A172 (cell line): ENCODE measurements at places on chromosomes 5 and 9. TPM values are rescaled to one million over a fixed set of nuclear protein-coding genes. Genes with fewer than 3 reads are reported as not detected.

Gene DMRTA1
- 0.88 and 2.3 TPM in 2 replicates for total RNA-seq

DNA sequence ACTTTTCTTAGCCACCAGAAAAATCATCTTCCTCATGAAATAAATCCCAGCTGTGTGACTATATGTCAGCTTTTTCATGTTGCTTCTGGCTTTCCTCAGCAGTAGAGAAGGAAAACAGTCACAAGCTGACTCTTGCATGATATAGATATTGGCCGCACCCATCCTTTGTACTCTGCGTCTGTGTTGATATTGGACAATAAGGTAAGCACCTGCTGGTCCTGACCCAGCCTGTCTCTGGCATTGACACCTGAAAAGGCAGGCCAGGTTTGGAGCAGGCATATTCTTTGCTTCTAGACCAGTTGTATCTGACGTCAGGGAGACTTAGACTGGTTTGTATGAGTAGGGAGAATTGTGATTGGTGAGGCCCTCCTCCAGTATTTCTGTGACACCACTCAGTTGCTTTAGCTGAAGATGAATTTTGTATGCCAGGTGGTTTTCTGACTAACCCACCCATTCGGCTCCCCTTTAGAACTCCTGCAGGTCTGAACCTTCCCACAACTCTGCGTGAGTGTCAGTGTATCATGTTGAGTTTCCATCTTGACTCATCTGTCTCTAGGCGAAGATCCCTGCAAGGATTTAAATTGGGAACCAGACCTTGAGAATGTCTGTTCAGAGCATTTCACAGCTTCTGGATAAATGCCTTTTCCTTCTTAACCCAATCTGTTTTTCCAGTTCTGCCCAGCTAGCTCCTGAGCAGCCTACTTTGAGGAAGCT lies 151.2 kb upstream of the RUSC2 start:
- DNase-seq: no peak

DNA sequence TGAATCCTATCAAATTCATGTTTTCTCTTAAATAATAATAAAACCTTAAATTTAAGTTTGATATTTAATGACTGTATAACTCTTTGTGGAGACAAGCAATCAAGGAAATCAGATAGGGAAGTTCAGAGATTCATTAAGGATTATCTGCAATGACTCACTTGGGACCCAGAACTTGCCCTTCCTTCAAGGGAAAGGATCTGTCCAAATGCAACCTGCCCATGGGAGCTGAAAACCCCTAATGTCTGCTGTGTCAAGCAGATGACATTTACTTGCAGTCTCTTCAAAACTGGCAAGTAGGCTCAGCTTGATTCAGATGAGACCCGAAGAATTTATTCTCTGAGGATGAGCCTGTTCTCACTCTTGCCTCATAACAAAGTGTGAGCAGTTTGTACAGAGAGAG lies 1577.6 kb downstream of the EFNA5 start:
- no peak for DNase-seq

GRCh38 chr9:83569326-83569725 lies 31.1 kb upstream of the FRMD3 start:
- no peak for DNase-seq

- DNase-seq: no peak
Measured at GRCh38 chr5:72293495-72294055, 26.5 kb downstream of the MRPS27 start.

DNA sequence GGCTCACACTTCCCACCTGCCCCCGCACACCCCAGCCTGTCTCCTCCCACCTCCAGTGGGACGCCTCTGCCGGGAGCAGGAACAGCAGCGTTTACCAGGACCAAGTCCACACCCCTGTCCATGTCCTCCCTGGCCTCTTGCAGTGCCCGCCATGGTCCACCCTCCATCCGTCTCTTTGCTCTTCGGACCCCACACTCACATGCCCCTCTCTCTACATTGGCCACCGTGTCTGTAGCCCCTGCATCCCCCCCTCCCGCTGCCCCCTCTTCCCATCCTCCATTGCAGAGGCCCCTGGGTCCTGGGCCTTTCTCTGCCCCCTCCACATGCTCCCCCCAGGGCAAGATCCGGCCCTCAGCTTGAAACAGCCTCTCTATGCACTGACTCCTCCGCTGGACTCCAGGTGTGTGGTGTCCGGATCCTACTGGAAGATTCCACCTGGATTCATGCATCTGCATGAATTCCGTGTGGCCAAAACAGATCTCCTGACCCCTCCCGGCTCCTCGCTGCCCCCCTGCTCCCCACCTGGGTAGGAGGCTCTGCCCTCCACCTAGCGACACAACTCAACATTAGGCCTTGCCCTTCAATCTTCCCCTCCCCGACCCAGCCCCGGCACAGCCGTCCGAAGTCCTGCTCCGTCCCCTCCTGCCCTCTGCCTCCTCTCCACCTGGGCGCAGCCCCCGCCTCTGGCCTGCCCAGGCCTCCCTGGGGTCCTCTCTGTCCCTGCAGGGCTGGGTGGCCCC lies 168.5 kb downstream of the OLFM1 start:
- DNase-seq: no peak

GRCh38 chr5:56963246-56963645 lies 11.3 kb upstream of the MIER3 start:
- no peak for DNase-seq

- DNase-seq: no peak
Measured at GRCh38 chr9:126389992-126390391, 63.4 kb downstream of the MVB12B start.

Gene TIGD6
- total RNA-seq: 8.1 and 14.3 TPM in 2 replicates

GRCh38 chr5:154002093-154002492 lies 36.6 kb downstream of the FAM114A2 start:
- no peak for DNase-seq

DNA sequence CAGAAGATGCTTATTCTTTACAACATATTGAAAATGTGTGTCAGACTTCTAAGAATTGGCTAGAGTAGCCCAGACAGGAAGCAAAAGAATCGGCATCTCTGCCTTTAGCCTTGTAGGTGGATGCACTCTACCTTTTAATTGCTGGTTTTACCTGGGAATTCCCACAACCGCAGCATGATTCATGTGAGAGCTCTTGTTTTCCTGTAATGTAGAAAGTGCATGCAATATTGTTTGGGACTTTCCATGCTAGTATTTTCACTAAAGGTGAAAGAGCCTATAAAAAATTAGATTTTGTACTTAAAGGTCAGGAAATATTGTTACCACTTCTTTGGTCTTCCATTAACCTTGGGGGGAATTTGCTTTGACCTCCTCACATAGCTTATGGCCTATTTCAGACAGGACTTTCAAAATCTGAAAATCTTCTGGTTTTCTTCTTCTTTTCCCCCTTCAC lies 89.8 kb downstream of the NTRK2 start:
- DNase-seq: no peak

GRCh38 chr5:134248256-134248655 lies 22.4 kb upstream of the PPP2CA start:
- DNase-seq: no peak

DNA sequence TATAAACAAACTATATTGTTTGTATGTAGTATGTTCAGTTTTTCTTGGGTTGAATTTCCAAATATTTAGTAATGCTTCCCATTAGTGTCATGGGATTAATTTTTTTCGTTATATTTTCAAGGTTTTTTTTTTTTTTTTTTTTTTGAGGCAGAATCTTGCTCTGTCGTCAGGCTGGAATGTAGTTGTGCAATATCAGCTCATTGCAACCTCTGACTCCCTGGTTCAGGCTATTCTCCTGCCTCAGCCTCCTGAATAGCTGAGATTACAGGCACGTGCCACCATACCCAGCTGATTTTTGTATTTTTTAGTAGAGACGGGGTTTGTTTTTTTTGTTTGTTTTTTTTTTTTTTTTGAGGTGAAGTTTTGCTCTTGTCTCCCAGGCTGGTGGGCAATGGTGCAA lies 10.6 kb downstream of the DDX46 start:
- no peak for DNase-seq

GRCh38 chr9:107711542-107711941 lies 222.0 kb upstream of the KLF4 start:
- peak; percentile 95 for DNase-seq

DNA sequence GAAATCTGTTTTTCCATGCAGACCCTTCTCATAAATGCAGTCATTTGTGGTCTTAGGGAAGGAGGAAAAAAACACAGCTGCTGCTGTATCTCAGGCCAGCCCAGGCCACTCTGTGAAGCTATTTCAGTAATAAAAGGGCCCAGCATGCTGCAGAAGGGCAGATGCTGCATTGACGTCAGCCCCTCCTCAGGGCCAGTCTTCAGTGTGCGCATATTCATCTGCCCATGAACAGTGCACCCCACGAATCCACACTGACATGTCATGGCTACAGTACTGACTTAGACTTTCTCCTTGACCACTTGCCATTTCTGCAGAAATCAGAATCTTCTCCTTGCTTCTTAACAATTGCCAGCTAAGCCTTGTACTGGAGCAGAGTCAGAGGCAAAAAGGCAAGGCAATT lies 304.7 kb downstream of the GABRG2 start:
- DNase-seq: no peak

DNA sequence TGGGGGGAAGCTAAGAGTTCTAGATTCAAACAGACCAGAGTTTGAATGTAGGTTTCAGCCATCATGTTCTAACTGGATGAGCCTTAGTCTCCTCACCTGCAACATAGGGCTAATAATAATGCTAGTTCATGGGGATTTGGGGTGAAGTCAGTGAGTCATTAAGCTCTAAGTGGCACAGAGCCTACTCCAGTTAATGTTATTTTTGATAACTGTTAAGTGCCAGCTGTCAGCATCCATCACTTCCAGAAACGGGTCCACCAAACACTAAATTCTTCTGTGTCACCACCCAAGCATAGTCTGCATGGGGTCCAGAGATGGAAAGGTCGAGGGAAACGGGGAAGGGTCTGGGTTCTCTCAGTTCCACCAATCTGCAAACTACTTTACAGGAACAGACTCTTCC lies 1.8 kb upstream of the TSC1 start:
- peak; percentile 40 for DNase-seq

DNA sequence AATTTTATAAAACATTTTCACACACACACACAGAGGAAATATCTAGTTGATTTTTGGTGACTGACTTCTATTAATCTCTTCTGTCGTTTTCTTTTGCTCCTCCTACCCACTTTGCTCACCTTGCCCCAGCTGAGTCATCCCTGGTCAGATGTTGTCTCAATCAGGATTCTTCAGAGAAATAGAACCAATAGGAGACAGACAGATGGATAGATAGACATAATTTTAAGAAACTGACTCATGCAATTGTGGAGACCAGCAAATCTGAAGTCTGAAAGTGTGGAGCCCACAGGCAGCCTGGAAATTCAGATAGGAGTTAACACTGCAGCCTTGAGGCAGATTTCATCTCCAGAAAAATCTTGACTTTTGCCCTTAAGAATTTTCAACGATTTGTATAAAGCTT lies 37.0 kb upstream of the PIK3R1 start:
- peak; percentile 20 for DNase-seq

- no peak for DNase-seq
Measured at GRCh38 chr5:147467973-147468508, 41.8 kb downstream of the DPYSL3 start.

Gene NRARP
- total RNA-seq: 0.40 and 0.43 TPM in 2 replicates

DNA sequence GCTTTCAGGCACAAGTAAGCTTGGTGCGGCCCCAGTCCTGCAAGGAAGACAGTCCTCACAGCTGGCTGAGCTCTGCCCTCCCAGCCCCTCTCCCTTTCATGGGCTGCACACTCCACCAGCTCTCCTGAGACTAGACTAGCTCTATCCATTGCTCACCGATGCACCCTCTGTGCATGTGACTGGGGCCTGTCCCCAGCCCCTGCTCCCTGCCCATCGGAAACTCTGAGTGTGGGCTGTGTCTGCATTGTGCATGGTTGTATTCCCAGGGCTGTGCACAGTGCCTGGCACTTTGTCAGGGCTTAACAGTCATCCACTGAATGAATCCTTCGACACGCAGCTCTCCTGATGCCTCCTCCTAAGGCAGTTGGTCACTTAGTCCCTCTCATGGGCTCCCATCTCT lies 92.2 kb downstream of the PPARGC1B start:
- no peak for DNase-seq

Gene NEURL1B
- total RNA-seq: 7.2 and 12.2 TPM in 2 replicates

GRCh38 chr5:149852641-149853330 lies 91.8 kb downstream of the PDE6A start:
- DNase-seq: peak; percentile 74

GRCh38 chr5:131740477-131740876 lies 56.3 kb downstream of the FNIP1 start:
- no peak for DNase-seq

- DNase-seq: no peak
Measured at GRCh38 chr9:68750255-68750654, 45.2 kb downstream of the PIP5K1B start.

Gene FAM221B
- not detected in 2 replicates for total RNA-seq

GRCh38 chr5:155827949-155828348 lies 499.0 kb upstream of the SGCD start:
- DNase-seq: no peak
